Left renal cortex interstitium (tissue), 4 donors: ENCODE measurements at places on chromosomes 2 and 18. TPM values are rescaled to one million over a fixed set of nuclear protein-coding genes. Genes with fewer than 3 reads are reported as not detected.

DNA sequence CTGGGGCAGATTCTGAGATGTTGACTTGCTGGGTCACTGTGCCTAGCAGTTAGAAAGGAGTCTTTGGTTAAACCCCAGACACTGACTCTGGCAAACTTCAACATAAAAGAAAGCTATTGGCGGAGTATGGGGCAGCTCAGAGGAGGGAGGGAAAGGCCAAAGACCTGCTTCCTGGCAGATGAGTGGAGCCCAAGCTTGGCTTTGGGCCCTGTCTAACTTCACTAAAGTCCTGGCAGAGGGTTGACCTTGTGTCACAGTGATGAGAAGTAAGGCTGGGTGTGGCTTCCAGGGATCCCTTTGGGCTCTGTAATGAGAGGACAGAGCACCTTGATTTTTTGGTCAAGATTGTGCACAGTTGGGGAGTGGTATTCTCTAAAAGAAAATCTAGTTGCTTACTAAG lies 129.8 kb upstream of the SEC11C start:
- DNase-seq, result no peak

Gene VAMP5
- 54.2 TPM for polyA plus RNA-seq

GRCh38 chr2:156331572-156332283 lies 793 bp downstream of the NR4A2 start:
- no peak for DNase-seq

DNA sequence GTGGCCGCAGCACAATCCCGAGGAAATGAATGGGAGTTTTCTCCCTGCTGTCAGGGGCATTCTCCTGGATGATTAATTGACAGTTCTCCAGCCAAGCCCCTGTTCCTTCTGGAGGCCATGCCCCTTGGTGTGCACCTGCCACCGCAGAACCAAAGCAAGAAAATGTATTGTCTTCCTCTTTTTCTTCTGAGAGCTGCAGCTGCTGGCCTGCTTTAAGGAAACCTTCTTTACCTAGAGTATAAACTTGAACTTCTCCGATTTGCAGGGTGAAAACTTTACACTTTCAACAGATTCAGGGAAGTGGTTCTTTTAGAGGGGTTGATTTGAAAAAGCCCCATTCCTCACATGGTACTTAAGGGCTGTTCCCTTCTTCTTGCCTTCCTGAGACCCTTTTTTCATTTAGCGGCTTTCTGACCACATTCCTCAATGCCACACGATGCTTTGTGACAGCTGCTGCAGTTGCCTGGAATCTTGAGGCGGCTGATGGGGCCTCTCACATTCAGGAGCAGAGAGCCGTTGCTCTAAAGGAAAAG lies 402.8 kb downstream of the TXNL1 start:
- peak; percentile 9 for DNase-seq

DNA sequence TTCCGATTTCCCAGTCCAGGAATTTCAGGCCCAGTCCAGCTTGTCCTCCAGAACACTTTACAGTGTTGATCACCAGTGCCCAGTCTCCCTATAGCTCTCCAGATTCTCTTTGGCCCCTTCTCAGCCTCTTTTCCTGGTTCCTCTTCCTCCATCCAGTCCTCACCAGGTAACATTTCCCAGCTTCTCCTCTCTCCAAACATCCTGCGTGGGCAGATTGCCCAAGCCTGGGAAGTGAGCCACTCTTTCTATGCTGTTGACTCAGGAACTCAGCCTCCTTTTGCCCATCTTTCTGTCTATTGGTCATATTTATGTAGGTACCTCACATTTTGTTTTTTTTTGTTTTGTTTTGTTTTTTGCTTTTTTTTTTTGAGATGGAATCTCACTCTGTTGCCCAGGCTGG lies 109.4 kb downstream of the LYPD1 start:
- no peak for DNase-seq

GRCh38 chr2:130869441-130870160 lies 32.9 kb downstream of the ARHGEF4 start:
- no peak for DNase-seq

Gene CYP27A1
- polyA plus RNA-seq, result 55.4 TPM

- DNase-seq, result no peak
Observed at GRCh38 chr2:44016282-44016681, 20.5 kb upstream of the LRPPRC start.

GRCh38 chr2:39241588-39241987 lies 2.2 kb downstream of the CDKL4 start:
- DNase-seq, result no peak

Gene DLX2
- 0.12 TPM for polyA plus RNA-seq

Gene TNS1
- 69.7 TPM for polyA plus RNA-seq

DNA sequence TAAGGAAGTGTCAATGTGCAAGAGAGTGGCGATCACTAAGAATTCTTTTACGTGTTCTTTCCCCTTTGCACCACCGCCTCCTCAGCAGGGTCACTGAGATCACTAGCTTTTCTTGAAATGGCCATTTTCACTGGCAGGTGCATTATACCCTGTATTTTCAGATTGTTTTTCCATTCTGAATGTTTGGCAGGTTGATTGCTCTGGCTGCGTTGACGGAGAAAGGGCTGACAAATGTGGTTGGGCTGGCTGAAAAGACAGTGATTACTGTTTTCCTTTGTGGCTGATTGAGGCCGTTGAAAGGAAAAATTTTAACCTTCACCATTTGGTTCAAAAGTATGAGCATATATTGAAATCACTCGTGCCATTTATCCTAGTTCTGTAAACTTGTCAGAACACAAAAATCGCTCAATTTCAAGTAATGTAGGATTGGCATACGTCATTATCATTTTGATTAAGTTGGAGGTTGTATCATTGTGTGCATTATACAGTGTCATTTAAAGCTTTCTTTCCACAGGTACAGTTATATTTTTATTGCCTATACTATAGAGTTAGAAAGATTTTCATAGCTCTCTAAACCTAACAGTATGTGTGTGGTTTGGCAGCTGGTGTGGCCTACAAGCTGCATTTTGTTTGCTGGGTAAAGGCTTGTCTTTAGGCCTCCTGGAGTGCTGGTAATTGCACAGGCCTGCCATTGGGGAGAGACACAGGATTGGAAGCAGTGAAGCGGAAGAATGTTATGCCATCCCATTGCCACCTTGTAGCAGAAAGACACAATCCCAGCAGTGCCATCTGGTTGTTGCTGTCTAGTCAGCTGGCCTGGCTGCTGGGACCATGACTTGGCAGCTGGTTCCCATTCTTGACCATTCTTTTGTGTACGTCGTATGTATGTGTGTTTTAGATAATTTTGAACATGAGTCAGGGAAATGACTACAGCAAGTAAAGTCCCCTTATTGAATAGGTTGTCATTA lies 36.7 kb downstream of the DYNC1I2 start:
- DNase-seq, result no peak

Gene GPR45
- polyA plus RNA-seq, result not detected

DNA sequence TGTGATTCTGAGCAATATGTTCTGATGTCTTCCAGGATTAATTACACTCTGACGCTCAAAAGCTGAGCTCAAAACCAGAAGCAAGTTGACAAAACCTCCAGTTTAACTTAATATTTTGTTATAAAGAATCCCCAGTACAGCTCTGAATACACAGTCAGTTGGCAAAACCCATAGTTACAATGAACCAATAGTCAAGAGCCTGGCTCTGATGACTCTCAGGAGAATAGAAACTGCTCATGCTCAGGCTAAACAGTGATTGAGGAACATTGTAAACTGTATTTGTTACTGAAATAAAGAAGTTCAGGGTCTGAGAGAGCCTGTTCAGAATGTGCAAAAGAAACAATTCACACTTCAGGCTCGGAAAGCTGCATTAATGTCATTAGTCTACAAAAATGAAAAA lies 1565.9 kb downstream of the SUCLG1 start:
- no peak for DNase-seq

DNA sequence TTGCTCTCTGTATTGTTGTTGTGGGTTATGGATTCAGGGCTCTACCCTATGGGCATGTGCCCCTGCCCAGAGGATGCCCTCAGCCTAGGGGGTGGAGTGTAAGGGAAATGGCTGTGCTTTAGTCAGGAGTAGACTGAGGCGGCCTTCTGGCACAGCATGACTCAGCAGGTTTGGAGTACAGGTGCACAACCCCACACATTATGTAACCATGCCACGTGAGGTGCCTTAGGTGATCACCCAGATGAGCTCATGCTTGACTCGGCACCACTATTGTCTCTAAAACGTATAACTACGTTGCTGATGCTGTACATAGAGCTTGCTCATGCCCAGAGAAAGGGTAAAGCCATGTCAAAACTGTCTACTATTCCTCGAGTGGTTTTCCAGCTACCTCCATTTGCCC lies 48.3 kb upstream of the ZC3H15 start:
- no peak for DNase-seq

GRCh38 chr2:238043851-238044250 lies 16.9 kb upstream of the SCLY start:
- DNase-seq, result no peak

- no peak for DNase-seq
Observed at GRCh38 chr2:139550341-139550740, 770.2 kb upstream of the NXPH2 start.

GRCh38 chr2:9895669-9896590 lies 52.7 kb downstream of the TAF1B start:
- DNase-seq, result peak; percentile 9

DNA sequence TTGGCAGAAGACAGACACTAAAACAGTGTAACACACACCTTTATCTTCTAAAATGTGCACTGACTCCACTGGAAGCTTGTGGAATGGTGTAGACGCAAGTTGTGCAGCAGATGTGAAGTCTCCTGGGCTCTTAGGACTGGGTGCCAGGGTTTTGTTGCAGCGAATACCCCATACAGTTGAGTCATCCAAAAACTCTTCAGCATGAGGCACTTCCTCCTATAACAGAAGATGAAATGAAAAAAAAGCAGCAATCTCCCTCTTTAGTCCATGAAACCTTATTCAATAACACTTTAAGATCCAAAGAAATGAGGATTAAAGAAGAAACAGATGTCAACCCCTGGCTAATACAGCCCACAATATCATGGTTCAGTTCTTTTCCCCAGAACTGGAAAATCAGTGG lies 22.2 kb downstream of the BUB1 start:
- no peak for DNase-seq

DNA sequence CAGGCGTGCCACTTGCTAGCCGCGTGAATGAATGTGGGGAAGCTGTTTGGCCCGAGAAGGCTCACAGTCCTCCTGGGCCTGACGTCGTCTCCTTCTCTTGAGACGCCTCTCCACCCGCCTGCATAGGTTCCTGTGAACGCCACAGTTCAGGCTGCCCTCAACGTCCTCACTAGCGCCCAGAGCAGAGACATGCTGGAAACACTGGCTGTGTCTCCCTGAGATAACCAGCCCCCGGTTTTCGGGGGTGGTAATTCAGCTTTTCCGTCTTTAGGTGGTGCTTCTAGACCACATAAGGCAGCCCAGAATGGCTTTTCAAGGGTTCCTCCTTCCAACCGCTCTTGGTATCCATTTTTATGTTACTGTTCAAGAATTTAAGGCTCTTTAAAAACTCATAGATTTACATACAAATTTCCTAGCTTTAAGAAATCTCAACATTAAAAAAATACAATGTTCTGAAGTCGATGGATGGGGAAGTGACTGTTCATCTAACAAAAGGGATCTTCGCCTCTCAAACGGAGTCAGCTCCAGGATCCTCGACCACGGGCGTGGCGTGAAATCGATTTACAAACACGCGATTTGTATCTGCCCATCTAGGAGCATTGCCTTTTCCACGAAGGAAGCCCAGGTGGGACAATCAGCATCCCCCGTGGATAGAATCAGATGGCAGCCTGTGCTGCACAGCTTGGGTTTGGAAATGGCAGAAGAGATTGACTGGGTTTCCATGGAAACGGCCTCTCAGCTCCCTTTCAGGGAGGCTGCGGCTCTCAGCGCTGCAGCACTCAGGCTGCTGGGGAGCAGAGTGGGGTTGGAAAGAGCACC lies 110.6 kb upstream of the PXDN start:
- DNase-seq, result no peak

Gene SERPINB4
- not detected for polyA plus RNA-seq

Gene APOB
- polyA plus RNA-seq, result 14.2 TPM

- no peak for DNase-seq
Observed at GRCh38 chr2:192184349-192184748, 10.4 kb downstream of the TMEFF2 start.

DNA sequence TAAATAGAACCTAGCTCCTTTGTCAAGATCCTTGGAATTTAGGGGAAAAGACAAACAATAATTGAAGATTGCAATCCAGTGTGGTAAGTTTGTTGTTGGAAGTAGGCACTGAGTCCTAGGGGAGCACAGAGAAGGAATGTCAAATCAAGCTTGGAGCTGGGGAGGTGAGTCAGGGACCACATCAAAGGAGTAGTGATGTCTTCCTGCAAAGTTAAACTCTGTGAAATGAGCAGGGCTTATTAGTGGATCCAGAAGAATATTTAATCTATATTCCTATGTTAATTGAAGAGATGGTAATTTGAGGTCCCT lies 41.7 kb upstream of the NABP1 start:
- DNase-seq, result no peak

GRCh38 chr2:23871206-23871605 lies 55.7 kb downstream of the ATAD2B start:
- DNase-seq, result no peak

DNA sequence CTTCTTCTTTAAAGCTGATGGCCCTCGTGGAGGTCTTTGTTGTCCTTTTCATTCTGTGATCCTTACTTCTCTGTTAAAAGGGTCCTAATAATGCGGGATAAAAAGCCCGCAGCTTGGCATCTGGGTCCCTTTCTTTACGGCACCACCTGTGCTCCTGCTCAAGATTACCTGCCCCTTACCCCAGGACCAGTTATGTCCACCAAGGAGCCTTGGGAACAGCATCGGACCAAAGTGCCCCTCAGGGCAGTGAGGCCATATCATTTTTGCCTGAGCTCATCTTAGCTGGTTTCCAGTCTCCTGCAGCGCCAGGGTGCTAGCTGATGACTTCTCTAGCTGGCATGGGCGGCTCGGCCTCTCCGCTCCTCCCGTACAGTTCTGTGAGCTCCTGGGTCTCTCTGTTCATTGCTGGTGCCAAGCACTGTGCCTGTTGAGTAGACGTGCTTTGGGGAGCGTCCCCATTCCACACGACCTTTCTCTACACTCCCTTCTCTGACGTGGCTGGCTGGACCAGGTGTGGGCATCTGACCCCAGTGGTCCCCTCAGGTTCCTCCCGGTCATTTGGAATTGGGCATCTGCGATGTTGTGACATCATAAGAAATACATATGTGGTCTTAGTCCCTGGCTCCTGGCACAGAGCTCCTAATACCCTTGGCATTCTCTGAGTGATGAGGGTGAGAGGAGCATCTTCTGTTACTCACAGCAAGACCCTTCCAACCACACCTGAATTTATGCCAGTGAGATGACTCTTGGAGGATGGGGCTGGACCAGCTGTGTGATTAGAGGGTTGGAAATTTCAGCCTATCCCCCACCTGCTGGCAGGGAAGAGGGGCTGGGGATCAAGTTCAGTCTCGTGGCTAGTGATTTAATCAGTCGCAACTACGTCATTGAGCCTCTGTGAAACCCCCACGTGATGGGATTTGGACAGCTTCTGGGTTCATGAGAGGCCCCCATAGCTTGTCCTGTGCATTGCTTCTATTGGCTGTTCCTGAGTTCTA lies 134.2 kb upstream of the HS6ST1 start:
- no peak for DNase-seq

DNA sequence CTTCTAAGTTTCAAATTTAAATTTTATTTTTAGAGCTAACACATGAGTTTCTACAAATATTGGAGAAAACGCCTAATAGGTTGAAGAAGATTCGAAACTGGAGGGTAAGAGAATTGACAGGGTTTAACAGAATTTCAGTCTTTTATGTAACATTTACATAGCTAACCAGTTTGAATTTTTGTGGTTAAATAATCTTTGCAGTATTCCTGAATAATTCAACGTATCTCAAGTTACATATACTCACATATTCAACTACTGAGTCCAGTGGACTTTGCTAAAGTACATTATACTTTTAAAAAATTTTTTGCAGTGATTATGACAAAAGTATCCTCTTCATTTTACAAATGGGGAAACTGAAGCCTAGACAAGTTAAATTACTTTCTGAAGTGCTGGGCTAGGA lies 34.0 kb downstream of the CCNT2 start:
- DNase-seq, result no peak
